ENCODE measurements at places on chromosomes 5 and 9.

DNA sequence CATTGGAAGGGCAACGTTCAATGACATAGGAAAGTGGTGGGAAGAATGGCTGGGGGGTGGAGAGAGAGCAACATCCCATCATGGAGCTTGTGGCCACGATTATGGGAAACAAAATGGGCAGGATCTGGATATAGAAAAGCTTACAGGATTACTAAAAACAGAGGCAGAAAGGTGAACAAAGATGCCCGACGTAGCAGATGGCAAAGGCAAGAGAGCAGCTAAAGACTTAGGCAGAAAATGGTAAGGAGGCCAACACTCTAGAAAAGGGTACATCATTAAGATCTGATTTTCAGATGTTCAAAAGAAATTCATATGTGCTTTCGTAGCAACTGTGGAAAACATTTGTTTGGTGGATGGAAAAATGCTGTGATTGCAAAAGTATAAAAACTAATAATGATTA is 102.5 kb downstream of the OTULIN start:
- no peak for DNase-seq

- DNase-seq: no peak
Observed at GRCh38 chr9:22528485-22528884, 81.9 kb downstream of the DMRTA1 start.

DNA sequence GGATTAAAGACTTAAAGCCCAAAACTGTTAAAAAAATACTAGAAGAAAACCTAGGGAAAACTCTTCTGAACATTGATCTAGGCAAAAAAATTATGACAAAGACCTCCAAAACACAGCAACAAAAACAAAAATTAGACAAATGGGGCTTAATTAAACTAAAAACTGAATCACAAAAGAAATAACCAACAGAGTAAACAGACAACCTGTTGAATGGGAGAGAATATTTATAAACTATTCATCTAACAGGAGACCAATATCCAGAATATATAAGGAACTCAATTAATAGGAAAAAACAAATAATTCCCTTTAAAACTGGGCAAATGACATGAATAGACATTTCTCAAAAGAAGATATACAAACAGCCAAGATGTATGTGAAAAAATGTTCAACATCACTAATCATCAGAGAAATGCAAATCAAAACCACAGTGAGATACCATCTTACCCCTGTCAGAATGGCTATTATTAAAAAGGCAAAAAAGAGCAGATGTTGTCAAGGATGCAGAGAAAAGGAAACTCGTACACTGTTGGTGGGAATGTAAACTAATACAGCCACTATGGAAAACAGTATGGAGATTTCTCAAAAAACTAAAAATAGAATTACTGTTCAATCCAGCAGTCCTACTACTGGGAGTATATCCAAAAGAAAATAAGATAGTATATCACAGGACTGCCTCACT is 50.2 kb upstream of the TLX3 start:
- DNase-seq: no peak

GRCh38 chr5:53237876-53238275 is 128.3 kb upstream of the MOCS2 start:
- DNase-seq: no peak

- no peak for DNase-seq
Observed at GRCh38 chr5:71582945-71583584, 4.1 kb upstream of the MCCC2 start.

DNA sequence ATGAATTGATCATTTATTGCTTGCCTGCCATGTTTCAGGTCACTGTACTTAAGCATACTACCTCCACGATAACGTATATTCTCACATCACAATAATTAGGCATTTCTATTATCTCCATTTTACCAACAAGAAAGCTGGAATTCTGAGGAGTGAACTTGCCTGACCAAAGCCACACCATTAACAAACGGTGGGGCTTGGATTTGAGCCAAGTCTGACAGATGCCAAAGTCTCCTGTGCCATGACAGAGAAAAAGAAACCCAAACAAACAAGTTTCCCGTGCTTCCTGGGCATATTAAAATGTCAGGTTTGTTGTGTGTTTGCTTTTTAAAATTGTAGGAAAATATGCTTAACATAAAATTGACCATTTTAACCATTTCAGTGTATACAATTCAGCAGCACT is 40.8 kb upstream of the KCNV2 start:
- DNase-seq: no peak

DNA sequence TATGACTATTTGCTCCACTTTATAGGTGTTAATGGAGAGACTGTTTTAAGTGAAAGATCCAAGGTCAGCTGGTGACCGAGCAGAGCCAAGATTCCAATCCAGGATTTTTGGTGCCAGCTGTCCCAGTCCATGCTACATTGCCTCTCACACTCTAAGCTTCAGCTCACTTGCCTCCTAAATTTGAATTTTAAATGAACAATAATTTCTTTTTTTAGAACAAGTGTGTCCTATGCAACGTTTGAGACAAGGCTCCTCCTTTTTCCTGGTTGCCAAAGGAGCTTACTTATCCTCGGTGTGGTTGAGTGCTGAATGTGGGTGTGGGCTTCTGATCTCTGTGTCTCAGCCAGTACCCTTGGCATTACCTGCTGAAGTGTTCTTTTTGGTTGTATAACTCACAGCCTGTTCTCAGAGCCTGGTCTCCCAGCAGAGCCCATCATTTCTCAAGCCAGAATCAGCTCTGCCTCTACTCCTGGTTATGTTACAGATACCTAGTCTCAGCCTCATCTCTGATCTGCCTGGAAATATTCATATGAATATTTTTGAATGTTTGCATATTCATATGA is 4.0 kb upstream of the PRRC1 start:
- no peak for DNase-seq

DNA sequence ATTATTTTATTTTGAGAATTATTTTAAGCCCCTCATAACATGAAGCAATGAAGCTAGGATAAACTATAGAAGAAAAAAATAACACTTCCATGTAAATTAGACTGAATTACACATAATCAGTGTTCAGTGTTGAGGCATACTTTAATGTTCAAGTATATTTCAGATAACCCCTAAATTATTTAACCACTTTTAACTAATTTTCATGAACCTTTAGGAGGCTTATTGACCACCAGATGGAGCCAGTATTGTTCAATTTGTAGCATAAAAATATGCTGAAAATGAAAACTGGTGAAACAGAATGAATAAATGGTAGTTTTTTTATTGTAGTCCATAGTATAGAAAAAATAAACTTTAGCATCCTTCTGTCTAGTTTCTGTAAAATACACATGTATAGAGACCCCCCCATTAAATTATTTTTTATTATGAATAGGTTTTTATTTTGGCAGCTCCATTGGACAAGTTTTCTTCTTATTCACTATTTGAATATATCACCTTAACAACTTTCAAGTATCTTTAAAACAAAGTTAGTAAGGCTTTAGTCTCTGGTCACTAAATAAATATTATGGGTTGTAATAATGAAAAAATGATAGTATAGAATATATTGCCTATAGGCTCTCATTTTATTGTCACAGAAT is 190.1 kb downstream of the CWC27 start:
- peak; percentile 76 for DNase-seq

DNA sequence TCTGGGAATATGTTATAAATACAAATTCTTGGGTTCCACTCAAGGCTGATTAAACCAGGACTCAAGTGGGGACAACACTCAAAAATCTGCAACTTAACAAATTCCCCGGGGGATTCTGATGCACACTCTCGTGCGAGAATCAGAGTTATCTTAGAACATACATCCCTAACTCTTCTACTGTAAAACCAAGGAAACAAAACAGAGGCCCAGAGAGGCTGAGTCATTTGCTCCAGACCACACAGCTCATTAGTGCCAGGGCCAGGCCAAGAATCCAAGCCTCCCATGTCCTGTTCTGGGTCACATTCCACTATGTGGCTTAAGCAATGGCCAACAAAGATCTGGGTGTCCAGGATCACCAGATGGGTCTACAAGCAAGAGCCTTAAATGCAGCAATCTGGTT is 166.0 kb downstream of the ADAMTS12 start:
- DNase-seq: no peak

GRCh38 chr9:3447788-3448187 is 78.0 kb downstream of the RFX3 start:
- no peak for DNase-seq
